ENCODE measurements at places on chromosomes 2 and 18. TPM values are rescaled to one million over a fixed set of nuclear protein-coding genes. Genes with fewer than 3 reads are reported as not detected.

- DNase-seq, result no peak
These were observed 45.4 kb downstream of the RASGRP3 start for GRCh38 chr2:33521791-33522281.

The TXNDC2 gene
- not detected for total RNA-seq

The RGPD5 gene
- total RNA-seq, result 22.0 TPM

The SLC30A3 gene
- total RNA-seq, result 0.34 TPM
